ENCODE measurements at places on chromosomes 6 and 20.
A peak's percentile ranks its signal among the peaks of the same experiment; 100 is the strongest.

GRCh38 chr20:18999086-18999485, 185.5 kb downstream of the SCP2D1 start:
- no peak for DNase-seq

DNA sequence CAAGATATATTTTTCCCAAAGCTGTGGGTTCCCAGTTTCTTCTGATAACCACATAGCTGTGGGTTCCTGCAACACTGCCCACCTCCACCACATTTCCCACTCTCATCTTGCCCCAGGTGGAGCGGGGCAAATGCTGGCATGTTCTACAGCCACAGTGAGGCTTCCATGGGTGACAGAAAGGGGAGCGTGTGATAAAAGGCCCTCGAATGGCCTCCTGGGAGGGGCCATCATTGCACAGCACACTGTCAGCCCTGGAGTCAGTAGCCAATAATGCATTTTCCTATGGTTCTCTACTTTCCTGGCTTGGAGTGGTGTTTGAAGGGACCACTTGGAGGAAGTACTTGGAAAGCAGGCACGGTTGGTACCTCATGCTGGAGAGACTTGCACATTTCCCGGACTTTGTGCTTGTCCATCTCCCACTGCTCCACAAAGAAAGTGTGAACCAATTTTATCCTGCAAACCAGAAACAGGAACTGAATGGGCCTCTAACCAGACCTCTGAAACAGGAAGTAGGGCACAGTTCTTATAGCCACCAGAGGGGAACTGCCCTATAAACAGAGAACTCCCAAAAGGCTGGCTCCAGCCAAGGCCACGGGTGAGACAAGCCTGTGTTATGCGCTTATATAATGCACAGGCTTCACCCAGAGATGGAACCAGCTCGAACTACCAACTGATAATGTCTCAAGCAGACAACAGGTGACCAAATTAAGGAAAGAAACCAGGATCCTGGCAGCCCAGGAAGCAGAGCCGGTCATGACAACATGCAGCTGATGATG, 8.6 kb downstream of the MAP3K5 start:
- no peak for DNase-seq

DNA sequence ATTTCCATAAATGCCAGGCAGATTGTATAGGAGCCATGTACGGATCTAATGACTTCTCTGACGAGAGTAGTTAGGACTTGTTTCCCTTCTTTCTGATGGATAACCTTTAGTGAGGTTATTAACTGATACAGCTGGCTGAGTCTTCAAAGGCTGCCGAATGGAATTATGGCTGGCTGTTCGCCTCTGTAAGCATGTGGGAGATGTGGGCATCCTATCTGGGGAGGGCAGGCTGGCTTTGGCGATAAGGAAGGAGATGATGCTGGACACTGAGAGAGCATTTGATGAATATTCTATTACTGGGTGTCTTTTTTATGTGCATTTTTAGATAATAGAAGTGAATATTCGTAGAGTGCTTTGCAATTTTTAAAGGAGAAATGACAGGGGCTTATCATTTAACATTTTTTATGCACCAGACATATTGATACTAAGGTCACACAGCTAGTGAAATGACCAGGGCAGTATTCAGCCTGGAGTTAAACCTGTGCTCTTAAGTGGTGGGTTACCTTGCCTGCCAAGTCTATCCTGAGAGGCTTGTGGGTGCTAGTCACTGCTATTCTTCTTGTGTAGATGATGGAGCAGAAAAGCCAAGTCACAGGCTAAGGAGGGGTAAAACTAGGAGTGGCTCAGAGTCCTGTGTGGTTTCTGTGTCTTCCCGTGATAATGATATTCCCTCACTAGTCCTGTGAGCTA, 3.1 kb downstream of the PBOV1 start:
- DNase-seq, result no peak

DNA sequence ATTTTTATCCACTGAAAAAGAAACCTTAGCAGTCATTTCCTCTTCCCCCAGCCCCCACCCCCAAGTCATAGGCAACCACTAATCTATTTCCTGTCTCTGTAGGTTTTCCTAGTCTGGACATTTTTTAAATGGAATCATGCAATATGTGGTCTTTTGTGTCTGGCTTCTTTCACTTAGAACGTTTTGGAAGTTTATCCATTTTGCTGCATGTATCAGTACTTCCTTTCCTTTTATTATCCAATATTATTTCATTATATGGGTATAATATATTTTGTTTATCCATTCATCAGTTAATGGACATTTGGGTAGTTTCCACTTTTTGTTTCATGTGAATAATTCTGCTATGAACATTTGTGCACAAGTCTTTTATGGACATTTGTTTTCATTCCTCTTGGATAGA, 99.3 kb upstream of the BMP5 start:
- DNase-seq, result no peak

- DNase-seq, result peak; percentile 51
These were observed 4.0 kb downstream of the VARS1 start for GRCh38 chr6:31791324-31792089.

GRCh38 chr20:59518881-59519706, 85.2 kb upstream of the PHACTR3 start:
- no peak for DNase-seq
